ENCODE measurements at places on chromosomes 3 and 15.

DNA sequence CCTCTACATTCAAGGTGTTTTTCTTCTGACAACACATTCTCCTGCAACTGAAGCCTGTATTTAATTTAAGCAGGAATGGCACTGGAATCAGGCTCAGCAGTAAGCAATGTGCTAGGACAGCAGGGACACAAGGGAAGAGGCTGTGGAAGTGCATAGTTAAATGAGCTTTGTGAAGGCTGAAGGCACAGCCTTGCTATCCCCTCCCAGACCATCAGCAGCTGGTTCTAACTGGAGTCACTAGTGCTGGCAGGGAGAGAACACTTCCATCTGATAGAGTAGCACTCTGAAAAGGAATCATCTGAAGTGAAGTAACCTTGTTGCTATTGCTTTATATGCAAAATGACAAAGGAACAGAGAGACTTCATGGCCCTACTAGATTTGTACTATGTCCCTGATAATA is 14.7 kb downstream of the UQCC5 start:
- DNase-seq = no peak

DNA sequence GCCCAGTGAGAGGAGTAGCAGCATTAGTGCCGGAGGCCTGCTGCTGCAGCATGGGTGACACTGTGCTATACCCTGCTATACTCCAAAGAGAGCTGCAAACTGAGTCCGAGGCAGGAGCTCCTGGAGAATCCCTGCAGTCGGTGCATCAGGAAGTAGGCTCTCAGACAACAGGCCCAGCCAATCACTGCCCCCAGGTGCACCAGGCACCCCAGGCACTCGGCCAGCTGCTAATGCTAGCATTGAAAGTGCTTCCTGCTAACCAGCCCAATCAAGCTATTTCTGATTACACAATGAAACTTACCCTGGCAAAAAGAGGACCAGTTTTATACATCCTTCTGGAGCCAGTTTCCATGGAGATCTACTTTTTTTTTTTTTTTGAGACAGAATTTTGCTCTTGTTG is 45.6 kb upstream of the IREB2 start:
- no peak for DNase-seq

DNA sequence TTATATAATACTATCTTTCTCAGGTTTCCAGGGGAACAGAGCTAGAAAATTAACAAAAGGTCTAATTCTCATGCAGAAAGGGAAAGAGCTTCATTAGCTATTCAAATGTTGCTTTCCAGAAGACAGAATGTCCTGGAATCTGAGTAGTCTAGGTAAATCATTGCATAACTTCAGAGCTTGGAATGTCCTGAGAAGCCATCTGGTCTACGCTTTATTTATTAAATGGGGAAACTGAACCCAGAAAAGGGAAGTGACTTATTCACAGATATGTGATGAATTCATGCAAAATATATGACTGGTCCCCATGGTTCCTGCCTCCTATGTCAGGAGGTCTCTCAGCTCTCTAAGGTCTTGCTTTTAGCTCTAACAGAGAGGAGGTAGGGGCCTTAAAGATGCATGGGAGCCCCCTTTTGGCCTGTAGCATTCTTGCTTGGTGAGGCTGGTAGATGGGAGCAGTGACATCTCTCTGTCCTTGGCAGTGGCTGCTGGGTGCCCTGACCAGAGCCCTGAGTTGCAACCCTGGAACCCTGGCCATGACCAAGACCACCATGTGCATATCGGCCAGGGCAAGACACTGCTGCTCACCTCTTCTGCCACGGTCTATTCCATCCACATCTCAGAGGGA is 99.2 kb downstream of the CEMIP start:
- DNase-seq = no peak

DNA sequence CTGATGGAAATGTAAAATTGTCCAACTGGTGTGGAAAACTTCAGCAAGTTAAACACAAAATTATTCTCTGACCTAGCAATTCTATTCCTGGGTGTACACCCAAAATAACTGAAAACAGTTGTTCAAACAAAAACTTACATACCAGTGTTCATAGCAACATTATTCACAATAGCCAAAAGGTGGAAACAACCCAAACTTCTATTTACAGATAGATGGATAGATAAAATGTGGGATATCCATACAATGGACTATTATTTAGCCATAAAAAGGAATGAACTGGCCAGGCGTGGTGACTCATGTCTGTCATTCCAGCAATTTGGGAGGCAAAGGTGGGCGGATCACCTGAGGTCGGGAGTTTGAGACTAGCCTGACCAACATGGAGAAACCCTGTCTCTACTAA is 6.9 kb upstream of the VWA5B2 start:
- no peak for DNase-seq

DNA sequence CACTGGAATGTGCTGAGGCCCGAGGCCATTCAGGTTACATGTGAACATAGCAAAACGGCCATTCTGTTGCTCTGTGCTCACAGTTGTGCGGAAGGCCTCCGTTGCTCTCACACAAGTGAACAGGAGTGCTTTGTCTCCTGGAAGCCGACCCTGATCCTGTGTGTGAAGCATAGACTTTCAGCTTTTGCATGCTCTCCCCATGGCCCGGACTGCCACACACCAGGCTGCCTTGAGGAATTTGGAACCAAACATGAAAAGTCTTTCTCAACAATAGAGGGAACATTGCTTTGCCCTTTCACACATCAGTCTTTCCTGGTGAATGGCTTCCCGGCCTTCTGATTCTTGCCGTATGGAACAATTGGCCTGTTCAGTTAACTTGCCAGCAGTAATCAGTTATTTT is 154.8 kb upstream of the LRIG1 start:
- DNase-seq = no peak

- no peak for DNase-seq
Observed at GRCh38 chr3:126448893-126449180, 26.9 kb downstream of the ZXDC start.

DNA sequence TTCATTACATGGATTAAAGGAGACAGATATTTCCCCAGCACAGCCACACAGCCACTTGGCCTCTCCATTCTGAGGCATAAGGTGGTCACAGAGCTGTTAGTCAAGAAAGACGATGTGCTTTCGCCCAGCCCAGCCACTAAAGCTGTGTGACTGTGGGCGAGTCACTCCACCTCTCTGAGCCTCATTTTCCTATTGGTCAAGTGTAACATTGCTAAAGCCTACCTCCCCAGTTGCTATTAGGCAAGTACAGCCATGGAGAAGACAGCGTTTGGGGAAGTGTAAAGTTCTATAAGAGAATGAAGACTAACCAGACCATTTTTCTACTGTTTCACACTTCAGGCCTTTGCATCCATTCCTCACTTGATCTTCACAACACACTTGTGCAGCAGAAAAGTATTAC is 24.1 kb downstream of the TMEM40 start:
- no peak for DNase-seq

DNA sequence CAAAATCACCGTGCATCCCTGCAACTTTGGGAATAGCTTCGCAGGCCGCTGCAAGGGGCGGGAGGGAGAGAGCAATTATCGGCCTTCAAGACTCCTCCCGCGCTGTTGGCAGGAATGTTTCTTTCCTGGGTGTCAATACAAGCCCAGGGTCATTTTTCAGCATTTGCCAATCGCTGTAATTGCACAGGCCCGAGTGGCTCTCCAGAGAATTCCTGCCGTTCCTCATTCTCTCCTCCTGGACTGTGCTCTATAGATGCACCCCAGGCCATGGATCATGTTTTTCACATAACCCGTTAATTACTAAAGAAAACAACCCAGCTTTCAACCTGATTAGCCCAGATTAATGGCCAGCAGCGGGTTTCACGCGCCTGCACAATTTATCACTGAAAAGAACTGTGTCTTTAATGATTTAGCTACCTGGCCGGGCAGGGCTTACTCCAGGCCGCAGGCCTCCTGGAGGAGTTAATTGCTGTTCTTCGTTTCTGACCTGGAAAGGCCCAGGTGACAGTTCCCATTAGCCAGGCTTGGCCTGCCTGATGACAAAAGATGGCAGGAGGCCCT is 144.3 kb downstream of the OPA1 start:
- DNase-seq = no peak

- DNase-seq = no peak
Observed at GRCh38 chr15:70142072-70142321, 44.3 kb upstream of the TLE3 start.

DNA sequence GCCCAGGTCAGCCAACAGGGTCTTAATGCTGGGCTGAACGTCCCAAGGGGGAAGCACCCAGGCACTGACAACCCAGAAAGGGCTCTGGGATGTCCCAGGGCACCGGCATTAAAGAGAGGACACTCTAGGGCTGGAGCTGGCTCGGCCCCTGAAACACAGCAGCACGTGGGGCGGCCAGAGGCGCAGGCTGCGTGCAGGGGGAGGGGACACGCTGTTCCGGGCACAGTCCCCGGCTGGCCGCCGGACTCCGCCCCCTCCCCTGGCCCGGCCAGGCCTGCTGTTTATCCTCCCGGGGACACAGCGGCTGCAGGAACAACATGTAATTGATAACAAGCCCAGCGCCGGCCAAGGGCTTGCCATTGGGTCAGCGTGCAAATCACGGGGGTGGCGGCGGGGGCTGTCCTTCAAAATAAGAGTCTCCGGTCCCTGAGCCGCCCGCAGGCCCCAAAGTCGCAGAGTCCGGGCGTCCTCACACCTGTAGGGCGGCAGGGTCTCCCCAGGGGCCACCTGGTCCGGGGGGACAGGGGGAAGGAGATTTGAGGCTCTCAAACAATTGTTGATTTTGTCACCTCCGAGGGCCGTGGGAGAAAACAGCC is 1.3 kb downstream of the KLF15 start:
- DNase-seq = no peak

- no peak for DNase-seq
Observed at GRCh38 chr3:19934098-19934566, at the start of gene EFHB. EFHB (minus strand) TSS chr3:19934217; CDS start chr3:19934018, 199 bp downstream.

- DNase-seq = no peak
Observed at GRCh38 chr15:70504988-70505387, 258.4 kb downstream of the UACA start.

DNA sequence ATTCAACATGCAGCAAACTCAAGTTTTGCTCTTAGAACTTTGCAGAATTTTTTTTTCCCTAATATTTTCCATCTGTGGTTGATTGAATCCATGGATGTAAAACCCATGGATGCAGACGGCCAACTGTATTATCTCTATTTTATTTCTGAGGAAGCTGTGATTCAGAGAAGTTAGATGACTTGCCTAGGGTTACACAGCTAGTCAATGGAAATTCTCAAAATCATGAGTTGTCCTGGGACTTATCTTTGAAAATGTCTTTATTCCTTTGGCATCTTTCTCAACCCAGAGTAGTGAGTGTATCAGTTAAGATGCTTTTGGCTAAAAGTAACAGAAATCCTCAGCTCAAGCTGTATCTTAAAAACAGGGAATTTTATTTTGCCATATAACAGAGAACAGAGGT is 107.9 kb upstream of the GALNT15 start:
- DNase-seq = no peak

All from CD4-positive, alpha-beta T cell treated with Interleukin-6 at 100 ng/mL for 8 hours (primary cell).